ENCODE measurements at places on chromosomes 5 and 9.

GRCh38 chr9:109086221-109086620 lies 33.5 kb downstream of the TMEM245 start:
- DNase-seq, result no peak

DNA sequence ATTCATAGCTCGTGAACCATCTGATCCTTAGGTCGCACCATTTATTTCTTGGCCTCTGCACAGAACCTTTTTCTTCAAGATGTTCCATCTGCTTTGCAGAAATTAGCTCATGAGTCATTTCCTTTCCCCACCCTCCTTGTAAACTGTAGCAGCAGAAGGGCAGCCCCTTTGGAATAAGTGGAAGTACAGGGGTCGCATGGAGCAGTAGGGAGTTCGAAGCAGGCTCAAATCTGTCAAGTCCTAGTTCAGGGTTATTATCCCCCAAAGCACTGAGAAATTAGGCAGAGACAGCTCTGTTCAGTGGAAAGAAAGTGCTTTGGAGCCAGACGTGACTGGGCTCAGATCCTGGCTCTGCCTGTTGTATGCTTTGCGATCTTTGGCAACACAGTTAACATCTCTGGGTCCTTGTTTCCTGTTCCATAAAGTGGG lies 84.2 kb downstream of the SGCD start:
- no peak for DNase-seq

- no peak for DNase-seq
Measured at GRCh38 chr9:80649001-80649420, 1040.3 kb downstream of the TLE1 start.

- no peak for DNase-seq
Measured at GRCh38 chr5:150261231-150261630, 28.3 kb downstream of the CAMK2A start.

GRCh38 chr5:61346511-61346910 lies 14.5 kb downstream of the ZSWIM6 start:
- DNase-seq, result no peak
